Ascending aorta (tissue), 2 donors: ENCODE measurements at places on chromosomes 5 and 9. TPM values are rescaled to one million over a fixed set of nuclear protein-coding genes. Genes with fewer than 3 reads are reported as not detected.

DNA sequence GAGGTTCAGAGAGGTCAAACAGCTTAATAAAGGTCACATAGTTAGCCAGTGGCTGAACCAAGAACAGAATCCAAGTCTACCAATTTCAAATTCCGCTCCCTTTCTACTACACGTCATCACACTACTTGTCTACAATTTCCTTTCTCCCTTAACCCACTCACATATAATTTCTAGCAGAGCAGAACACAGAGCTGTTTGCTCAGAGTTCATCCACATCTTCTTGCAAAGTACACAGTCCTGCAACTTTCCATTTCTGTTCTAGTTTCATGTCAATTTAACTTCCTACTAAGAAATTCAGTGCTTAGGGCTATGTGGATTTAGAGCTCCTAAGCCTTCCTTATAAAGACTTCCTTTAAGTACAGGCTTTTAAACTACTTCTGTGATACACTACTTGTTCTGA is 61.3 kb downstream of the MEGF9 start:
- no peak for DNase-seq

The TXN gene
- 28.9 TPM for total RNA-seq

The ADRB2 gene
- 11.2 TPM for total RNA-seq

- no peak for DNase-seq
These were observed 36.1 kb upstream of the COL5A1 start for GRCh38 chr9:134605351-134605965.

The RGS14 gene
- total RNA-seq: 4.5 TPM

- no peak for DNase-seq
These were observed 186.7 kb downstream of the PARP8 start for GRCh38 chr5:50853151-50853550.

- no peak for DNase-seq
These were observed 35.9 kb upstream of the TESK1 start for GRCh38 chr9:35569206-35569605.
